Stimulated activated CD4-positive, alpha-beta T cell treated with anti-CD3 and anti-CD28 coated beads, Interleukin-2, amount 100 ng/mL, for 48 hours (primary cell): ENCODE measurements at places on chromosomes 7 and 10.

- DNase-seq: no peak
Observed at GRCh38 chr7:41303709-41304108, 399.2 kb downstream of the INHBA start.

DNA sequence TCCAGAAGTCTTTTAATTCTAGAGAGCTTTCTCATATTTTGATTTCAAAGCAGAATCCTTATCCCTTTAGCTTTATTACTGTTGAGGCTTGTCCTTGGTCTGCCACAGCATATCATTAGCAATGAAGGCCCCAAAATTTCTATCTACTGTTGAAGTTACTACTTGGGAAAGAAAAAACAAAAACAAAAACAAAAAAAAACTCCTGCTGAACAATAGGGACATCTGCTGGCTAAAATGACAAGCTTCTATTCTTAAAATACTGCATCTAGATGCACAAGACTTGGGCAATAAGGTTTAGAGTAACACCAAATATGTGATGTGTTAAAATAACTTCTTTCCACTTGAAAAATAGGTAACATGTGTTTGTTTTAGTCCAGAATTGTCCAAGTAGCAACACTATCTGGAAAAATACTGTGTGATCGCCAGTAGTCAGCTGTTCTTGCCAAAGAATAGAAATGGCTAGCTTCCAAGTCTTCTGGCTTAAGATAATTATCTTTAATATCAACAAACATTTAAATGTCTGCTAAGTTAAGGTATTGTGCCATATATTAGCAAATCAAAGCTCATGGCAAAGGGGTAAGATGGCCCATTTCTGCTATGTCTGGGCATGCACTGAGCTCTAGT, 3.8 kb upstream of the DMTF1 start:
- no peak for DNase-seq

DNA sequence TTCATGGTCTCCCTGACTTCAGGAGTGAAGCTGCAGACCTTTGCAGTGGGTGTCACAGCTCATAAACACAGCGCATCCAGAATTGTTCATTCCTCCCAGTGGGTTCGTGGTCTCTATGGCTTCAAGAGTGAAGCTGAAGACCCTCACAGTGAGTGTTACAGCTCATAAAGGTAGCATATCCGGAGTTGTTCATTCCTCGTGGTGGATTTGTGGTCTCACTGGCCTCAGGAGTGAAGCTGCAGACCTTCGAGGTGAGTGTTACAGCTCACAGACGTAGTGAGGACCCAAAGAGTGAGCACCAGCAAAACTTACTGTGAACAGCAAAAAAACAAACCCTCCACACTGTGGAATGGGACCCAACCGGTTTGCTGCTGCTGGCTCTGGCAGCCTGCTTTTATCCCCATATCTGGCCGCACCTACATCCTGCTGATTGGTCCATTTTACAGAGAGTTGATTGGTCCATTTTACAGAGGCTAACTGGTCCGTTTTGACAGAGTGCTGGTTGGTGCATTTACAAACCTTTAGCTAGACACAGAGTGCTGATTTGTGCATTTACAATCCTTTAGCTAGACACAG, 308.8 kb downstream of the PTPRN2 start:
- DNase-seq: no peak

- DNase-seq: no peak
Observed at GRCh38 chr10:35934642-35934995, 292.5 kb upstream of the FZD8 start.

DNA sequence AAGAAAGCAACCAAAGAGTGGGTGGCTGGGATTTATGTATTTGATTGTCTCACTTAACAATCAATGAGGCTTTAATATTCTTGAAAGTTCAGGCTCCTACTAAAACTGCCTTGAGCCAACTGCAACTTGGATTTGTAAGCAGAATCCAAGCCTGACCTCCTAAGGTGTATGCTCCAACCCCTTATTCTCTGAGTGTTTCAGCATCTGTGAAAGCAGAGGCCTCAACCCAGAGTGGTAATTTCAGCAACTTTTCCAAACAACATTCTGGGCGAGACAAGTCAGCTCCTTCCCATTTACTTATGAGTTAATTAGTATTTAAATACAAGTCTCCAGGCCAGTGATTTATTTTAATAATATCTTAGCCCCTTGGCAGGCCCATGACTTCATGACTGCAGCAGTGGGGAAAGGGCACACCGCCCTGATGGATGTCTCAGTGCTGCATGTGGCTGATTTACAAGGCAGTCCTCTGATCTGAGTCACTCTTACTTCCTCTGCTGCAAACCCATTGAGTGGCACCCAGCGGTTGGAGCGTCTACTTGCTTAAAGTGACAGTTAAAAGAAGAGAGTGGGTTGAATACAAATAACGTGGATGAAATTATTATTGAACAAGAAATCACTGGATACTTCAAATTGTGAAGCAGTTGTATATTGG, 209.1 kb downstream of the TRIL start:
- no peak for DNase-seq

DNA sequence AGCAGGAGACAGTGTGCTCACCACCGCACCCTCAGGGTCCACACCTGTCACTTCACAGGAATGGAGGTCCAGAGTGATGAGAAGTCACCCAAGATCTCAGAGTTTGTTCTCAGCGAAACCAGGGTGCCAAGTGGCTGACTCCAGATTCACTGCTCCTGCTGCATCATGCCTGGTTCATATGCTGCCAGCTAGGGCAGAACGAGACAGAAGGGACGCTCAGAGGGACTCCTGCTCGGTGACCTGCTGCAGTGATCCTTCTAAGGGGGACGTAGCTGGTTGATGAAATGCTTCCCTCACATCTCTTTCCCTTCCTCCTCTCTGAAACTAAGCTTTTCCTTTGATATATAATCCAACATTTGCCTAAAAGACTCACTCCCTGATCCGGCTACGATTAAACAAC, 248.5 kb downstream of the SFMBT2 start:
- DNase-seq: no peak

GRCh38 chr10:99859585-99859984, 77.1 kb downstream of the ABCC2 start:
- DNase-seq: no peak

DNA sequence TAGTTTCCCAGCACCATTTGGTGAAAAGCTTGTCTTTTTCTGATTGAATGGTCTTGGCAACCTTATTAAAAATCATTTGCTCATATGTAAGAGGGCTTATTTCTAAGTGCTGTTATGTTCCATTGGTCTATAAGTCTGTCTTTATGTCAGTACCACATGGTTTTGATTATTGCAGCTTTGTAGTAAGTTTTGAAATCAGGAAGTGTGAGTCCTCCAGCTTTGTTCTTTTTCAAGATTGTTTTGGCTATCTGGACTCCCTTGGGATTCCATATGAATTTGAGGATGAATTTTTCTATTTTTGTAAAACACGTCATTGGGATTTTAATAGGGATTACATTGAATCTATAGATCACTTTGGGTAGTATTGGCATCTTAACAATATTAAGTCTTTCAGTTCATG, 5.4 kb downstream of the KIF11 start:
- no peak for DNase-seq

- no peak for DNase-seq
Observed at GRCh38 chr7:22787951-22788350, 34.7 kb downstream of the TOMM7 start.

DNA sequence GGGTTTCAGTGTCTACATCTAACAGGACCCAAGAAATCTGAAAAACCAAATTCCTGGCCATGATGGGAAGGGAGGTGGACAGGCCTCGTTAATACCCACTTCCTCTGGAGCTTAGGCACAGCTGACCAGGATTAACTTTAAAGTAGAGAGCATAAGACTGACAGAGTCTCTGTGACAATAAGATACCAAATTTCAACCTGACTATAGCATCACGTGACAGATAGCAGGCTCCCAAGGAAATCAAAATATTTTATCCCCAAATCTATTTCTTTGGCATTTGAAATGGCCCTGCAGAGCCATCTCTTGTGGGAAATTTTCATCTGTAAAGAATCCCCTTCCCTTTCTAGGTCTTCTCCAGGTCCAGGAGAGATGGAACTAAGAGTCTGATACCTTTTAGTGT, 258.3 kb downstream of the TCERG1L start:
- DNase-seq: no peak

GRCh38 chr10:31288962-31289361, 30.1 kb upstream of the ZEB1 start:
- DNase-seq: no peak

GRCh38 chr7:39252916-39253315, 275.2 kb downstream of the POU6F2 start:
- no peak for DNase-seq

DNA sequence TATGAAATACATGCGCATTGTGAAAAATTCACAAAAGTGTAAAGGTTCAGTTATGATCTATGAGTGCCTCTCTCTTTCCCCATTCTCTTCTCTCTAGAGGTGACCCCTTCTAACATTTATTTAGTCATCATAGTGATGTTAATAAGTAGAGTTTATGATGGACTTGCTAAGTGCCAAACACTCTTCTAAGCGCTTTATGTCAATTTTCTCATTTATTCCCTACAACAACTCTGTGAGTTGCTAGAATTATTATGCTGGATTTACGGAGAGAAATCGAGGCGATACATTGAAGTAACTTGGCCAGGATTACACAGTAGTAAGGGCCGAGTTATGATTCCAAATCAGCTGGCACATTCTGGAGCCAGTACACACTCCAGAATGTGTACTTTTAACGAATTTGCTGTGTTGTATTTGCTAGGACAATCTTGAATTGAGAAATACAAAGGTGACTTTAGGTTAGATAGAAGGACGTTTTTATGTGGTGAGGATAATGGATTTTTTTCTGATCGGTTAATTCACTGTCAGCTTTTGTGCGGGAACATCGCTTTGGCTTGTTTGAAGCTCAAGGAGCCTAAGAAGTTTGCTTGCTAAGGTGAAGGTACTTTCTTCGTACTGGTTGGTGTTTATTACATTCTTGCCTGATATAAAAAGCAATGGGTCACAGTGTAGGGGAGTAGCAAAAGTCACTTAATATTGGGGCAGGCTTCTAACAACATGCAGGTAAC, 1.4 kb downstream of the ATRNL1 start:
- DNase-seq: no peak

- no peak for DNase-seq
Observed at GRCh38 chr7:4561795-4562194, 120.3 kb upstream of the FOXK1 start.

DNA sequence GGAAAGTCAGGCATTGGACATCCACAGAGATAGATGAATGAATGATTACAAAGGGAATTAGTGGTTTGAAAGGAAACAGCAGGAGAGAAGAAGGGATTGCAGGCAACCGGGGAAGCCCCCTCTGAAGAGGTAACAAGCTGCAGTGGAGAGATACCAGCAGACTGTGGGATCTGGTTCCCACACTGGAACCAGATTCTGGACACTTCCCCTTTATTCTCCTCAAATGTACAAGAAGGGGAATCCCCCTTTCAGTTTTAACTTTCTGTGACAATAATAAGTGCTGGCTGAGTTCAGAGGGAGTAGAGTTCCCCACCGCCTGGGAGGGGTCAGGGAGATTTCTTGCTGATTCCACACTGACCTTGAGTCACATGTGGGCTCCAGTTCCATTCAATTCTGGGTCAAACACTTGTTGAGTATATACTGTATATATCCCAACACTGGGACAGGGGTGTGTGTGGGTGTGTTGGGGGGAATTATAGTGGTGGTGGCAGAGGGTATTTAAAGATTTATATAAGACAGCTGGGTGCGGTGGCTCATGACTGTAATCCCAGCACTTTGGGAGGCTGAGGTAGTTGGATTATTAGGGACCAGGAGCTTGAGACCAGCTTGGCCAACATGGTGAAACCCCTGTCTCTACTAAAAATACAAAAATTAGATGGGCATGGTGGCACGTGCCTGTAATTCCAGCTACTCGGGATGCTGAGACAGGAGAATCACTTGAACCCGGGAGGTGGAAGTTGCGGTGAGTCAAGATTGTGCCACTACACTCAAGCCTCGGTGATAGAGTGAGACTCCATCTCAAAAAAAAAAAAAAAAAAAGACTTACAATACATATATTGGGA, 16.5 kb upstream of the DDIT4 start:
- DNase-seq: no peak

- no peak for DNase-seq
Observed at GRCh38 chr7:1395211-1396070, 63.8 kb downstream of the MICALL2 start.

DNA sequence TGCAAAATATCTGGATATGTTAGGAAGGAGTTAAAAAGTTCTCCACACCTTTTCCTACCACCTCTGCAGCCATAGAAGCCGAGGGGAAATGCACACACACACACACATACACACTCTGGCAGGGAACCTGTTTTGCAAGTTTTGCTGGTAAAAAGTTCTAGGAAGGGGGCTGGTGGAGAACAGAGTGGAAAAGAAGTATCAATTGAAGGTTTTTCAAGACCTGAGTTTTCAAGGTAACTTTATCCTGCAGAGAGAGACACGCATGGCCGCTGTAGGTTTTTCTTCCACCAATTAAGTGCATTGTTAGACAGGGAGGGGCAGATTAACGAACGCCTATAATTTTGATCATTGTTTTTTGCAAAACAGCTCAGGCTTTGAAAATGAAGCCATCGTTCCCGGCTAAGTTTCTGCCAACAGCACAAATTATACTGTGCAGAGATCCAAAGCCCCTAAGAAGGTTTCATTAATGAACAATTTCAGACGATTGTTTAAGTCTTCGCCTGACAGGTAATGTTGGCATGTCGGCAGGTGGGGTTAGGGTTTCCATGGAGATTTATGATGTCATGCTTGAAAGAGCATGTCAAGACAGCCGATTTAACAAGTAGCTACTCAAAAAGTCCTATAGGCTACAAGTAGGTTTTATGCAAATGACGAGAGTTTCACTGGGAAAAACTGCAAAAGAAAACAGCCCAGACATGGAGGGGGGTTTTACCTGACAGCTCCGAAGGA, 29.7 kb downstream of the KIAA1217 start:
- DNase-seq: no peak

GRCh38 chr7:30038196-30038980, 10.2 kb downstream of the PLEKHA8 start:
- DNase-seq: no peak

- DNase-seq: no peak
Observed at GRCh38 chr10:61472090-61472674, 19.0 kb upstream of the TMEM26 start.

GRCh38 chr7:112584290-112584689, 103.5 kb downstream of the LSMEM1 start:
- DNase-seq: no peak
